ENCODE measurements at places on chromosomes 1 and 21.

DNA sequence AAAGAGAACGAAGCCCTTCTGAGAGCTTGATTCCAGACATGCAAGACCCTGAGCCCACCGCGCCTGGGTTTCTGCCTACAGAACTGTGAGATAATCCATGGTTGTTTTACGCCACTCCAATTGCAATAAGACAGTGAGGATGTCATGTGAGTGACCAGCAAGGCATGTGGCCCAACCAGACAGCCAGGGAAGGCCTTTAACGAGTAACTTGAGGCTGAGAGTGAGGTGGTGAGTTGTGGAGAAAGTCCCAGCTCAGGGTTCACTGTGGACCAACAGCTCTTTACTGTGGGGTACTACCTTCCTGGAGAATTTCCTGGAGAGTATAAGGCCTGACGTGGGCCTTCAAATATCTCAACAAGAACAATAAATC lies 153.9 kb downstream of the ETS2 start:
- no peak for DNase-seq

GRCh38 chr1:187157115-187157514 lies 328.4 kb downstream of the PLA2G4A start:
- no peak for DNase-seq

GRCh38 chr1:229836324-229836723 lies 210.3 kb downstream of the URB2 start:
- no peak for DNase-seq

GRCh38 chr1:54459726-54460191 lies 53.6 kb upstream of the SSBP3 start:
- DNase-seq, result no peak

DNA sequence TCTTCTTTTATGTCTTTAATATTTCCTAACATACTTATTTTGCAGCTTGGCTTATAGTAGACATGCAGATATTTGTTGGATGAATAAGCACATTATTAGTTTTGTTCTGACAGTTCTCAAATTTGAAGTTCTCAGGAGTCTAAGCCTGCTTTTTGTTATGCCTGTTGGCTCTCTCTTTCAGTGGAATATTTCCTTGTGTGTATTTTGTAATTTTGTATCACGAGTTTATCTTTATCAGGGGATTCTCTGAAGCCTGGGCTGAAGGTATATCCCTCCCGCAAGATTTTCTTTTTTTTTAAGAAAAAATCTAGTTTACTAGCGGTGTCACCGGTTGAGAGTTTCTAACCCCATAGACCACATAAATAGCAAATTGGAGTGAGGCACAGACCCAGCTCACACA lies 105.9 kb downstream of the RGL1 start:
- no peak for DNase-seq

DNA sequence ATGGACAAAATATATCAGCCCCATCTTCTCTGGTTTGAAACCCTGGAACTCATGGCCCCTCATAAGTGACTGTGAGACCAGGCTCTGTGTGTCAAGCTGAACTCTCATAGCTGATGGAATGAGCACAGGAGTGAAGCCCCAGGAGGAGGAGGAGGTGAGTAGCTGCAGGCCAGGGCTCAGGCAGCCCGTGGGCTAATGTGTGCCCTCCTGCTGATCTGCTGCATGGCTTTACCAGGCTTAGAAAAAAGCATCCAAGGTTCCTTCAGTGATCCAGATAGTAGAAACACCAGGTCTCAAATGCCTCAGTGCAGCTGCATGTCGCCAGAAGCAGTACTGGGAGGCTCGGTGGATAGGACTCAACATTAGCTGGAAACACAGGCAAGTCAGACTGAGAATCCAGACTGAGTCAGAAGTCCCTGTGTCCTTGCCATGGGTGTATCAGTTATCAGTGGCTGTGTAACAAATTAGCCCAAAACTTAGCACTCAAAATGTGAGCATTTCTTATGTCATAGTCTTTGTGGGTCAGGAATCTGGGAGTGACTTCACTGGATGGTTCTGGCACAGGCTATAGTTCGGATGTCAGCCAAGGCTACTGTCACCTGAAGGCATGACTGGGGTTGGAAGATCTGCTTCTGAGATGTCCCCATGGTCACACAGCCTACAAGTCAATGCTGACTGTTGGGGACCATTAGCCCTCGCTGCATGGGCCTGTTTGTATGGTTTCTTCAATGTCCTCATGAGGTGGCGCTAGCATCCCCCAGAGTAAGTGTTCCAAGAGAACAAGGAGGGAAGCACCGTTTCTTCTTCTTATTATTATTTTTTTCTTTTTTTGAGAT lies 255.4 kb upstream of the IRF2BP2 start:
- no peak for DNase-seq

DNA sequence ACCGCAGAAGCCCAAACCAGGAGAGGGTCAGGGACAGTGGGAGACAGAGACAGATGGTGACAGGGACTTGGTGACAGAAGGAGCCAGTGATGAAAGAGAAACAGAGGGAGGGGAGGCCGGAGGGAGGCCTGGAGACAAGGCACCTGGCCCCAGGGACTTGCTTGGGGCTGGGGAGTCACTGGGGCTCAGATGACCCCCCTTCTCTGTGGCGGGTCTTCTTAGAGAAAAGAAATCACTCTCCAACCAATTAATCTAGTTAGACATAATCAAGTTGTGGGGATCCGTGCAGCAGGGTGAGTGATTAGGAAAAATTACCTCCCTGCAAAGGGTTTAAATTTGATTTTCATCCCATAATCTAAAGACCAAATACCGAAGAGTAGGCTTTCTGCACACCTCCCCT lies 519.8 kb downstream of the PTPRU start:
- no peak for DNase-seq

DNA sequence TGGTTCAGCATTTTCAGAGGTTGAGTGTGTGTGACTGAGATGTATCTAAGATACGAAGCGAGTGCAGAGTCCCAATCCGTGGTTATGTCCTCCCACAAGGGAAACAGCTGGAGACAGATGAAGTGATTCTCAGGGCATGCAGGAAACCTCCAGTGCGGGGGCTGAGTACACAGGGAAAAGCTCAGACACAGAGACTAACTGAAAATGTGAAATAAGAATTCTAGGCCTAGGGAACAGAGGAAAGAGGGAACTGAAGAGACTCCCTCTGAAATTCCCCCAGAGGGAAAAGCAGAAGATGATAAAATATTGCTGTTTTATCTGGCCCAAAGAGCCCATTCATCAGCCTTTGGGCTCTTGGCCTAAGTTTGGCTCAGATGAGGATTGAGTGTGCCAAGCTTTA lies 116.8 kb downstream of the LRRC53 start:
- DNase-seq, result no peak

DNA sequence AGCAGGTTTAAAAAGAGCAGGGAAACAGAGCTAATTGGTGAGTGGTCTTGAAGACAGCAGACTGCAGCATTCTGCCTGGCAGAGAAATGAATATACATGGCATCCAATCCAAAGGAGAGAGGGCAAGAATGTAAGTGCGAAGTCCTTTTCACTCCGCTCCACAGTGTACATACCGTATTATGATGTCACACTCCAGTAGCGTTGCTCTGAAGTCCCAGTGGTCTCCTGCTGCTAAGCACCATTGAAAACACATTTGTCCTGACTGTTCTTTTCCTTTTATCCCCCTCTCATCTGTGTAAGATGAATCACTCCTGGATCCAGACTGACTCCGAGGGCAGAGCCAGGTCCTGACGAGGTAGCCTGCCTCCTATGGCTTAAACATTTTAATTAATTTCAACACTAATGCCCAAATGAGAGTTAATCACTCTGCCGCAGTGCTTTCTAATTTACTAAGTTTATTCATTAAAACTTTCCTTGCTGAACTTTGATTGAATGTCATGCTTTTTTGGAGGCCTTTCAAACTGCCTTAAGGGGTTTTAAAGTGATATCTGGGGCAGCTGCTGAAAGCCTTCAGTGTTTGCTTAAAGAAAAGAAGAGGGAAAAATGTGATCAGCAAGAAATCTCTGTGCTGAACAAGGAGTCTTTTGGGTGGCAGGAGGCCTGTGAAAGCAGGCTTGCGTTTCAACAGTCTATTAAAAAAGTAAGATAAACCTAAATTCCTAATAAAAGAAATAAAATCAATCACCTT lies 227.2 kb downstream of the ATG4C start:
- DNase-seq, result no peak

- no peak for DNase-seq
Measured at GRCh38 chr21:38937286-38937790, 131.6 kb downstream of the ETS2 start.

GRCh38 chr1:55641947-55642346 lies 426.8 kb upstream of the USP24 start:
- DNase-seq, result no peak

DNA sequence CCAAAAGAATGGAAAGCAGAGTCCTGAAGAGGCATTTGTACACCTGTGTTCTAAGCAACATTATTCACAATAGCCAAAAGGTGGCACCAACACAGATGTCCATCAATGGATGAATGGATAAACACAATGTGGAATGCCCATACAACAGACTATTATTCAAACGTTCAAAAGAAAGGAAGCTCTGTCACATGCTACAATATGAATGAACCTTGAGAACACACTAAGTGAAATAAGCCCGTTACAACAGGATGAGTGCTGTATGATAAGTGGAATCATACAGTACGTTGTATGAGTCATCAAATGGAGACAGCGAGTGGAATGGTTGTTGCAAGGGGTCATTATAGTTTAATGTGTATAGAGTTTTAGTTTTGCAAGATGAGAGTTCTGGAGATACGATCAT lies 80.1 kb downstream of the SH3BGR start:
- DNase-seq, result no peak

- no peak for DNase-seq
Measured at GRCh38 chr1:179814546-179814838, 63.1 kb downstream of the TOR1AIP2 start.

DNA sequence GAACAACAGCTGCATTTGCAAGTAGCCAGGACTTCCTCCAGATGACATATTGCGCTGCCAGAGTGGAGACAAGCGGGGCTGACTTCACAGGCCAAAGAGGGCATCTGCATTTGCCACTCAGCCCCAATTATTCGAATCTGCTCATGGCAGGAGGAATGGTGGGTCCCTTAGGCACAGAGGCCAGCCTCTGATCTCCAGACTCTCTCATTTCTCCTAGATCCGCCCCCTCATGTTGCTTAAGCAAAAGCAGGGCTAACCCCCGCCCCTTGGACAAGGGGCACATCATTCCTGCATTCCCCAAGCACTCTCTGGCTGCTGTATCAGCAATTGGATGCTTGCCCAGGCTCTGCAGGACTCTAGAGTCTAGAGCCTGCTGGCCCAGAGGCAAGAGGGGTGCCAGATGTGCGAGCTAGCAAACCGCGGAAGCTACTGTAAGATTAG lies 262.4 kb downstream of the ST6GALNAC3 start:
- DNase-seq, result no peak

DNA sequence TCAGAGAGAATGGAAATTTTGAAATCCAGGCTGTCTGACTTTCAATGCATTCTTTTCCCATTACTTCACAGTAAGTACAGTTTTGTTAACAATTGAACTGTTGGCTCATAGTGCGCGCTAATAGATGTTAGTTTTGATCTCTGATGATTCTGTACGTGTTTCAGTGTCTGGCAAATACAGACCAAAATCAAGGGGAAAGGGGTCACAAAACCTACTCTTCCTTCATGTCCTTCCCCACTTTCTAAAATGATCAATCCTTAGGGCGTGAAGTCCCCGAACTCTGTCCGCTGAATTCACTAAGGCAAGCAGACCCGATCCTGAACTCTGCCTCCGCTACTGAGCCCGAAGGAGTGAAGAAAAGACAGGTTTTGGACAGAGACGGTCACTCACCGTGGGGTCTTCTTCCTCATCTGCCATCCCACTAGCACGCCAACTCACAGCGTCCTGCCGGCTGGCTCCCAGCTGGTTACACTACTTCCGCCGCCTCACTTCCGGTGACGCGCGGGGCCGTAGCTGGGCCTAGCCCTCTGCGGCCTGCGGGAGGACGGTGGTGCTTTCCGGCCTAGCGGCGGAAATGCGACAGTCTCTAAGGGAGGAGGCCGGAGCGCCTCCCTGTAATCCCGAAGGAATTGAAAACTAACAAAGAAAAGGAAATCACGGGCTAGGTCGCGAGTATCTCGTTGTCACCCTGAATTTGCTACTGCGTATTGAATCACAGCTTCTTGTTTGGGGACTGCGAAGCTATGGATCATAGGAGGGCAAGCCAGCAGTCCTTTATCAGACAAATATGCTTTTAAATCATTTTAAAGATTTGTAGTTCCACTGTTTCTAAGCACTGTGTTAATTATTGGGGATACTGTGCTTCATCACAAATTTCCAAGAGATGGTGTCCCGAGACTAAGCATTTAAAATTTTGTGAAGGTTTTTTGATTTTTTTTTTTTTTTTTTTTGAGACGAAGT lies at the start of gene TAF13:
TSS of gene TAF13 (minus strand) at position 473 of the 960 bp plus-strand sequence. CDS start at position 417, 56 bp downstream.
- DNase-seq, result peak; percentile 56

DNA sequence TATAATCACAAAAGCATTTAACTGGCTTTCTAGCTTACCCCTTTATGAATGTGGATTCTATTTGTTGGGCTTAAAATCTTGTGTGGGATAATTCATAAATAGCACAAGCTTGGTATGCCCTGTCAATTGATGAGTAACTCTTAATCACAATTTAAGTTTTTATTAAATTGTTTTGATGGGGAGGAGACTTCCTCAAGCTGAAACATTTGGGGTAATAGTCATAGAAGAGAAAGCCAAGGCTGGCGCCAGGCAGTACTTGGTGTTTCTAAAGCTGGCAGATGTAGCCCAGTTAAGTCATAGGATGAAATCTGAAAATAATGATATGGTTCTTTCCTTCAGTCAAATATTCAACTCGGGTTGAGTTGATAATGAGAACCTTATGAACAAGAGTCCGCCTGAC lies 167.2 kb downstream of the FMN2 start:
- DNase-seq, result no peak

DNA sequence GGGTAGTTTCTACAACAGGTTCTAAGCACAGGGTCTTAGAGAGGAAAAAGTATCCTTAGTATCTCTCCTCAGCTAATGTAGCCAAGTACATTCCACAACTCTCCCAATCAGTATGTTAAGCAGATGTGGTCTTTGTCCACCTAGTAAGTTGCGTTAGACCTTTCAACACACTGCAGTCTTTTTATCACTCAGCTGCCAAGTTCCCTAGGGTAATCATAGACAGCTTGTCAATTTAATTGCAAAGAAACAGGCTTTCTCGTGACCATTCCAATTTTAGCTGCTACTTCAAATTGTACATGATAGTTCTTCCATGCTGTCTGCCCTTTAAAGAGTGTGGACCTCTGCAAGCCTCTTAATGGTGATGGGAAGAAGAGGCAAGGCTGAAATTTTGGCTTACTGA lies 211.8 kb upstream of the PKN2 start:
- no peak for DNase-seq

DNA sequence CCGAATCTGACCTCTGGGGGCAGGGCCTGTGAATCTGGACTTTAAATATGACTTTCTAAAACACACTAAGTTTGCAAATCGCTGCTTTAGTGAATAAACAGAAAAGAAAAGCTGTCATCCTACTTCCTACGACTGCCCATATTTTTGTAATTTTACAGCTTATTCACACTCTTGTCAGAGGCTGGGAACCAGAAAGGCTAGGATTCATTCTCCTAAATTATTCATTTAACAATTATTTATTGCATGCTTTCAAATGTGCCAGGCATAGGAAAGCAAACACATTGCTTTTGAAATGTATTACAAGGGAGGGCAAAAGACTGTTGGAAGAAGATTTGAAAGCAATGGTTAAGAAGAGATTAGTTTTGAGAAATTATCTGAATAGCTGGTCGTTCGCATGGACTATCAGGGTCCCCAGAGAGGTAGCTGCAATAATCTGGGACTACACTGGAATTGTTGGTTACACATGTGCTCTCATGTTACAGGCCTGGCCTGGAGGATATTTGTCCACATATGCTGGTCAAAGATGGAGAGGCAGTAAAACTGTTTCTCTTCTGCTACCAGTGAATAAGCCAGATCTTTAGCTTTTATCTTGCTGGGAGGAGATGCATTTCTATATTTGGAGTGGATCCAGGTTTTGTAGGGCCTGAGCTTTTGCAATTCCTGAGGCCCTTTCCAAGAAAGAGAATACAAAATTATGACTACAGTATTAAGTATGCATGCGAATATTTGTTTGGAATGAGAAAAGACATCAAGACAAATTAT lies 29.6 kb upstream of the SFPQ start:
- DNase-seq, result no peak

Measured in activated naive CD4-positive, alpha-beta T cell (primary cell).